ENCODE measurements at places on chromosomes 11 and 22.

GRCh38 chr11:67654225-67654624 is 3.7 kb upstream of the ACY3 start:
- no peak overlapping the region for H3K27ac ChIP-seq
- no peak overlapping the region for H3K4me3 ChIP-seq
- H3K36me3 ChIP-seq: no peaks in the 10 kb centered on the region

- H3K4me1 ChIP-seq: peaks cover 54% of the 10 kb centered on the region
- H3K36me3 ChIP-seq: peaks cover 33% of the 10 kb centered on the region
Measured at GRCh38 chr22:50447576-50448551, 27.0 kb downstream of the SBF1 start.

- H3K4me3 ChIP-seq: no peak overlapping the region
- no peak overlapping the region for H3K27ac ChIP-seq
- H3K36me3 ChIP-seq: no peaks in the 10 kb centered on the region
Measured at GRCh38 chr11:31974366-31975136, 116.3 kb upstream of the RCN1 start.

- no peaks in the 10 kb centered on the region for H3K36me3 ChIP-seq
- no peaks in the 10 kb centered on the region for H3K4me1 ChIP-seq
- H3K27me3 ChIP-seq: peaks cover 7% of the 10 kb centered on the region
- DNase-seq: no peak
Measured at GRCh38 chr11:5581014-5581413, 337 bp downstream of the OR52B6 start.

GRCh38 chr11:78857688-78858087 is 283.0 kb upstream of the NARS2 start:
- H3K27ac ChIP-seq: no peak overlapping the region
- H3K4me1 ChIP-seq: no peaks in the 10 kb centered on the region
- peaks cover 1% of the 10 kb centered on the region for H3K27me3 ChIP-seq
- no peak for DNase-seq

- H3K27ac ChIP-seq: no peak overlapping the region
- no peaks in the 10 kb centered on the region for H3K36me3 ChIP-seq
- H3K4me3 ChIP-seq: no peak overlapping the region
- peaks cover 2% of the 10 kb centered on the region for H3K27me3 ChIP-seq
Measured at GRCh38 chr11:5247472-5248192, 2.0 kb downstream of the HBG1 start.

DNA sequence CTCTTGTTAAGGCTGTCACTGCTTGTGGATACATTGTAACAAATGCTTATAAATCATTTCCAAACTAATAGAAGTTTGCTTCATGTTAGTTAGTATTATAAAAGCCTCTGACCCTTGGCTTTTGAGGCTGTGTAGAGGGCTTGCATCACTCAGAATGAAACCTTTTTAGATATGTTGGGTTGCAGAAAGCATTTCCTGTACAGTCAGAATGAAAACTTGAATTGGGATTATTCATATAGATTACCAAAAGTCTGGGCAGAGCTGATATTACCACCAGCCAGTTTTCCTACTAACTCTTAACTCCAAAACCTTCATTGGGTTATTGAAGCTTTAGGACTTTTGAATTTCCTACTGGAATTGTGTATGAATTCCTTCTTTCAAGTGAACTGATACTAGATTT is 12.0 kb downstream of the KMT2A start:
- no peak for DNase-seq
- peaks cover 78% of the 10 kb centered on the region for H3K4me1 ChIP-seq
- H3K27me3 ChIP-seq: no peaks in the 10 kb centered on the region
- peak overlapping the region; percentile 46 for H3K27ac ChIP-seq

DNA sequence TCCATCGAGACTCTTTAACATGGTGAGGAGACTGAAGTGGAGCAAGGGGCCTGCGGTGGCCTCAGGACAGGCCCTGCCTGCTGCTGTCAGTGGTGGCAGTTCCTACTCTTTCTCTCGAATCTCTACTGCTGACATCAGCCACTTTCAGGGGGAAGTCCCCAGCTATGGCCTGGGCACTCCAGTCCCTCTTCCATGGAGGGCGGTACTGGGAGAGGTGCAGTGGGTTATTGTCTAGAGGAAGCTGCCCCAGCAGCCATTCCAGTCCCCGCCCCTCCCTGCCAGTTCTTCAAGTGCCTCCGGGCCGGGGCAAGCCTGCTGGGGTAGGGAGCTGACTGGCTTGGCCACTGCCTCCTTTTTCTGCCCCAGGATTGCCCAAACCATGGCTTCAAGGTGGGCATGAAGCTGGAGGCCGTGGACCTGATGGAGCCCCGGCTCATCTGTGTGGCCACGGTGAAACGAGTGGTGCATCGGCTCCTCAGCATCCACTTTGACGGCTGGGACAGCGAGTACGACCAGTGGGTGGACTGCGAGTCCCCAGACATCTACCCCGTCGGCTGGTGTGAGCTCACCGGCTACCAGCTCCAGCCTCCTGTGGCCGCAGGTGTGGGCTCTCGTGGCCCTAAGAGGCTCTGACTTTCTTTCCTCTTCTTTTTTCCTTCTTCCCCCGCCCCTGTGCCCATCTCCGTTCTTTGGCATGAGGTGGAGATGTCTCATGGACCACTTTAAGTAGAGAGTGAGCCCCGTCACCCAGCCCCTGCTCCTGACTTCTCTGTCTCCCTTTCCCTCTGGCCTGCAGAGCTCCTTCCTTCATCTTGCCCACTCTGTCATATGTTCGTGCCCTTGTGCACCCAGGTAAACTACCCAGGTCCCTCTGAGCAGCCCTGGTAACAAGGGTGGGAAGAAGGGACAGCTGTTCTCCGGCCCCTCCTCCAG is 13.7 kb downstream of the CHADL start:
- no peaks in the 10 kb centered on the region for H3K27me3 ChIP-seq
- H3K27ac ChIP-seq: no peak overlapping the region
- peaks cover 3% of the 10 kb centered on the region for H3K36me3 ChIP-seq
- DNase-seq: no peak
- H3K4me1 ChIP-seq: no peaks in the 10 kb centered on the region
- no peak overlapping the region for H3K4me3 ChIP-seq

GRCh38 chr22:48071828-48072227 is 1309.4 kb downstream of the TBC1D22A start:
- no peak overlapping the region for H3K4me3 ChIP-seq
- no peak for DNase-seq
- H3K27ac ChIP-seq: no peak overlapping the region
- peaks cover 7% of the 10 kb centered on the region for H3K36me3 ChIP-seq
- peaks cover 15% of the 10 kb centered on the region for H3K27me3 ChIP-seq

DNA sequence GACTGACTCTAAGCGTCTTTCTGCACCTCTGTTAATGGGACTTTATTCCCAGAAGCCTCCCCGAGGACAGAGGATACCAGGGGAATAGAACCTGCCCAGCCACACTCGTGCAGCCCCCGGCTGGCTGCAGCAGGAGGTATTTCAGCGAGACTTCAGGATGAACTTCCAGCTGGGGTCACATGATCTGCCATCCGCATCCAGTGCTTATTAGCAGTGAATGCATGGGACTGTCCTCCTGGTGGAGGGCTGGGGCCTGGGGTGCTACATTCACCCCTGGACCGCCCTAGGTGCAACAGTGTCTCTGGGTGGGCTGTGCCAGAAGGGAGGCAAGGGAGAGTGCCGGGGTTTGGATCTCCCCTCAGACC is 1.6 kb downstream of the DUSP8 start:
- H3K27ac ChIP-seq: peak overlapping the region; percentile 66
- H3K27me3 ChIP-seq: peaks cover 23% of the 10 kb centered on the region
- H3K4me3 ChIP-seq: peak overlapping the region; percentile 68

GRCh38 chr11:95338430-95338991 is 107.5 kb upstream of the SESN3 start:
- H3K27ac ChIP-seq: no peak overlapping the region
- no peak overlapping the region for H3K4me3 ChIP-seq
- no peak for DNase-seq
- H3K36me3 ChIP-seq: no peaks in the 10 kb centered on the region

- H3K4me1 ChIP-seq: no peaks in the 10 kb centered on the region
- H3K27ac ChIP-seq: no peak overlapping the region
- no peaks in the 10 kb centered on the region for H3K36me3 ChIP-seq
- peaks cover 17% of the 10 kb centered on the region for H3K27me3 ChIP-seq
- H3K4me3 ChIP-seq: no peak overlapping the region
Measured at GRCh38 chr11:45264839-45265515, 21.2 kb downstream of the SYT13 start.

DNA sequence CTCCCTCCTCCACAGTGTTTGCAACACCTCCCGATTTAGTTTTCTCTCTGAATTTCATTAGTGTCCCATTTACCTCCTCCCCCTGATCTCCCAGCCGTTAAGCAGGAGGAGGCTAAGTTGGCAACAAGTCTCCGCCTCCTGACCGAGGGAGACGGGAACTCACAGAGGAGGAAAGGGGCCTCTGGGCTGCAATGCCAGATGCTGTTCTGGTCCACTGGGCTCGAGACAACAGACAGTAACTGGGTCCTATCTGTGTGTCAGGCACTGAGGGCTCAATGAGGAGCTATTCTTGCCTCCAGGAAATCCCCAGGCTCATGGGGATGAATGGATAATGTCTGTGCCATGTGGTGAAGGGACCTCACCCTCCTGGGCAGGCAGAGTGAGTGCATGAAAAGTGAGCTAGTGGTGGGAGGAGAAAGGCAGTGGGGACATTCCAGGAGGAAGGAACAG is 228.1 kb downstream of the TENM4 start:
- no peaks in the 10 kb centered on the region for H3K4me1 ChIP-seq
- H3K27me3 ChIP-seq: no peaks in the 10 kb centered on the region
- no peak for DNase-seq
- no peaks in the 10 kb centered on the region for H3K36me3 ChIP-seq
- H3K27ac ChIP-seq: no peak overlapping the region
- no peak overlapping the region for H3K4me3 ChIP-seq

GRCh38 chr11:67680696-67681470 is 6.5 kb upstream of the ALDH3B2 start:
- H3K4me3 ChIP-seq: no peak overlapping the region
- no peaks in the 10 kb centered on the region for H3K36me3 ChIP-seq
- DNase-seq: no peak
- H3K27ac ChIP-seq: no peak overlapping the region

GRCh38 chr11:60769811-60770210 is 13.1 kb downstream of the MS4A15 start:
- no peak for DNase-seq
- no peak overlapping the region for H3K27ac ChIP-seq
- no peak overlapping the region for H3K4me3 ChIP-seq
- H3K4me1 ChIP-seq: peaks cover 6% of the 10 kb centered on the region
- peaks cover under 1% of the 10 kb centered on the region for H3K27me3 ChIP-seq

GRCh38 chr11:10659339-10660216 is 34.0 kb downstream of the IRAG1 start:
- DNase-seq: no peak
- H3K4me1 ChIP-seq: no peaks in the 10 kb centered on the region
- H3K27ac ChIP-seq: no peak overlapping the region

DNA sequence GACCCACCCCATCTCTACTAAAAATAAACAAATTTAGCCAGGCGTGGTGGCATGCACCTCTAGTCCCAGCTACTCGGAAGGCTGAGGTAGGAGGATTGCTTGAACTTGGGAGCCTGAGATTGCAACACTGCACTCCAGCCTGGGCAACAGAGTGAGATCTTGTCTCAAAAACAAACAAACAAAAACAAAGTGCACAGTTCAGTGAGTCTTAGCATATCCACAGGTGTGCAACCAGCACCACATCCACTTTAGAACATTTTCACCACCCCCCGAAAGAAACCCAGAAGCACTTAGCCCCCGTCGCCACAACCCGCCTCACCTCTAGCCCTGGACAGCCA is 27.4 kb downstream of the MB start:
- DNase-seq: no peak
- no peaks in the 10 kb centered on the region for H3K4me1 ChIP-seq
- no peak overlapping the region for H3K4me3 ChIP-seq
- H3K36me3 ChIP-seq: no peaks in the 10 kb centered on the region
- H3K27ac ChIP-seq: no peak overlapping the region

DNA sequence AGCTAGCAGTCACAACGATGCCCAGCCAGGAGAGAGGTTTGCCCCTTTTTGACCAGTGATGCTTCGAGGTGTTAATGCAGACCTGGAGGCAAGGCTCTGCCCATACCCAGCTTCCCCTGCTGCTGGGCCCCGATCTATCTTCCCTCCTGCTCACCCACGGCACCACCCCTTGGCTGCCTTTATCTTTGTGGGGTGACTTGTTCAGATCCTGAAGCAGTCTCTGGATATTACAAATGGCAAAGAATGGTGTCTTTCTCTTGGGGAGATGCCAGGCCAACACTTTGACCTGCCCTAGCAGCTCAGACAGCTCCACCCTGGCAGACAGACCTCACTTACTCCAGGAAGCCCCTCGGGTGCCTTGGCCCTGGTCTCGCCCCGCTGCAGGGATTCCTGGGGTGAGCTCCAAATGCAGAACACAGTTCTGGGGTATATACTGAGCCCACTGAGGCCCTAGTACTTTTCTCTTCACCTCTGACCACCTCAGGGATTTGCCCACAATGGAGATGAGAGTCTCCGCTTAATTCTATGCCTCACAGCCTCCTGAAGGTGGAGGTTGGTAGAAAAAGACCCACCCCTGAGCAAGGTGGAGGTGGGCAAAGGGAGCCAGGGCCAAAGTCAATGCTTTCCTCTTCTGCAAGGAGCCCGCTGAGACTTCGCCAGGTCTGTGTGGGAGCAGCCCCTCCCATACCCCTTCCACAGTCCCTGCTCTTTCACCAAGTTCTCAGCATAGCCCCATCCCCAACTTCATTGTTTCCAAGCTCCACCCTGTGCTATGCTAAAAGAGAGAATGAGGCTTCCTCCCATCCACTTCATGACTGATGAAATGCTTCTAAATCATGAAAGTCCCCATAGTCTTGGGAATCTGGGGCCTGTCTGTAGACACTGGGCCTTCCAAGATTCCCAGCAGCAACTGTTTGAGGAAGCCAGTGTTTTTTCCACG is 11.1 kb upstream of the ST3GAL4 start:
- H3K4me3 ChIP-seq: no peak overlapping the region
- peak overlapping the region; percentile 95 for H3K27ac ChIP-seq
- no peaks in the 10 kb centered on the region for H3K27me3 ChIP-seq
- peaks cover 40% of the 10 kb centered on the region for H3K36me3 ChIP-seq
- peaks cover 41% of the 10 kb centered on the region for H3K4me1 ChIP-seq
- no peak for DNase-seq

DNA sequence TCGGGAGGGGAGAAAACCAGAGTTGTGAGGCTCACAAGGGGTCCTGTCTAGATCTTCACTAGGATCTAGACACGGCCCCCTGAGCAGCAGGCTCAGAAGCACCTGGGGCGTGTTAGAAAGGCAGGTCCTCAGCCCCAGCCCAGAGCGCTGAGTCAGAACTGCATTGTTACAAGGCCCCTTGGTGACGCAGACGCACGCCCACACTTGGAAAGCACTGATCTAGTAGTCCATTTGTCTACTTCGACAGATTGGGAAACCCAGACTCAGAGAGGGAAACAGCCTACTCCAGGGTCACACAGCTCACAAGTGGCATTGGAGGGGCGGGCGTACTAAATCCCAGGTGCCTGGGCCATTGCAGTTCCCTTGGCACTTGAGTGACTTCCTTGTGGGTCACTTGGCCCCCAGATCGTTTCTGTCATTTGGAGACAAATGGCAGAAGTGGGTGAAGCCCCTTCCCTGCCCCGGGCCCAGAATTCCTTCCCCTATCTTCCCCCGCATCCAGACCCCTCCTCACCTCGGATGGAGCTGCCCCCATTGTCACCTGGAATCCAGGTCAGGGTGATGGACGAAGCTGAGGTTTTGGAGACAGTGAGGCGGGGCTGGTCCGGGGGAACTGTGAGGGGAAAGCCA is 110.8 kb downstream of the CEP164 start:
- no peaks in the 10 kb centered on the region for H3K36me3 ChIP-seq
- H3K4me3 ChIP-seq: no peak overlapping the region
- H3K27me3 ChIP-seq: peaks cover 4% of the 10 kb centered on the region

Measured in immature natural killer cell (primary cell).